NCI-H524 treated with DMSO at 0.1 percent for 48 hours (cell line): ENCODE measurements at places on chromosomes 12 and 14.

- DNase-seq = no peak
These were observed 155.6 kb upstream of the SFSWAP start for GRCh38 chr12:131555197-131555846.

GRCh38 chr12:132955094-132956010, 754 bp downstream of the ZNF605 start:
- DNase-seq = no peak

GRCh38 chr12:70927356-70927755, 6.8 kb upstream of the PTPRR start:
- no peak for DNase-seq

- DNase-seq = no peak
These were observed 122.4 kb upstream of the SOX5 start for GRCh38 chr12:24071842-24072241.

DNA sequence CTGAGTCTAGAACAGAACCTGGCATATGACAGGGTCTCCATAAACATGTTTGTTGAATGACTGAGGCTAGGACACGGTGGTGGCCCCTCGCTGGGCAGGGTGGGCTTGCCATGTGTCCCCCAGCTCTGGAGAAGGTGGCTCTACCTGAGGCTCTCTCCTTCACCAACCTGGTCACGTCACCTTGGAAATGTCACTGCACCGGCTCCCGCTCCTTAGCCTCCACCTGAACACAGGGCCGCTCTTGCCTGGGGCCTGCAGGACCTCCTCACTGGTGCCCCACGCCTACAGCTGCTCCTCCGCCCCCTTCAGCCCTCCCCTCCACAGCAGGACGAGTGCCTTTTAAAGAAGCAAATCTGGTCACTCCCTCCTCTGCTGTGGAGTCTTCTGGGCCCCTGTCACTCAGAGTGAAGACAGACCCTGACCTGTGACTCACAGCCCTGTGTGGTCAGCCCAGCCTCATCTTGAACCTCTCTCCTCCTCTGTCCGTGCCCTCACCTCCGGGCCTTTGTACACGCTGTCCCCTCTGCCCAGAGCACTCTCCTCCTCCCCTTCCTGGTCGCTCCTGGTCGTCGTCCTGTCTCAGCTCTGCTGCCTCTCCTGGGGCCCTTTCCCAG, 81.0 kb downstream of the ADGRD1 start:
- DNase-seq = no peak

DNA sequence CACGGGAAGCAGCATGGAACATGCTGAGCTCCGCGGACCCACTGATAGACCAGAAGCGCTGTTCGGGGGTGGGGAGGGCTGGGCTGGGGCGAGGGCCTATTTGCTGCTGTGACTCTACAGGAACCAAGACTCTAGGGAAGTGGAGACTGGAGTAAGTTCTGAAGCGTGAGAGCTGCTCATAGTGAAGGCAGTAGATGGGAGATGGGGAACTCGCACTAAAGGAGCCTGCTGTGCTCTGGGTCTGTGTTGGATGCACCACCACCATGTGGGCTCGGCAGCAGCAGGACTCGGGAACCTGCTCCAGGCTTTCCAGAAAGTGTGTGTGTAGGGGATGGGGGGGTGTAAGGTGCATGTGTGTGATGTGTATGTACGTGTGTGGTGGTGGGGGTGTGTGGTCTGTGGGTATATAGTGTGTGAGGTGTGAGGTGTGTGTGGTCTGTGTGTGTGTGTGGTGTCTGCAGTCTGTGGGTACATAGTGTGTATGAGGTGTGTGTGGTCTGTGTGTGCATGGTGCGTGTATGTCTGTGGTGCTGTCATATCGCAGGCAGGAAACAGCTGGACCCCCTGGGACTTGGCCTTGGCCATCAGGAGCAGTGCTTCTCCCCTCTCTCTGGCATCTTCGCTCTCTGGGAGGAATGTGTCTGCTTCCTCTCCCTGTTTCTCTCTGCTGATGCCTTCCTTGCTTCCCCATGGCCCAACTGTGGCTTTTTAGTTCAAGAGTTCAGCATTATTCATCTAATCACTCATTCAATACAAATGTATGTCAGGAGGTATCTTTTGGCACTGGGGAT, 378.9 kb downstream of the FUT8 start:
- DNase-seq = no peak
